Brain microvascular endothelial cell (primary cell): ENCODE measurements at places on chromosomes 16 and 17.

GRCh38 chr16:11396241-11397048 lies 51.2 kb downstream of the RMI2 start:
- DNase-seq: peak; percentile 49

DNA sequence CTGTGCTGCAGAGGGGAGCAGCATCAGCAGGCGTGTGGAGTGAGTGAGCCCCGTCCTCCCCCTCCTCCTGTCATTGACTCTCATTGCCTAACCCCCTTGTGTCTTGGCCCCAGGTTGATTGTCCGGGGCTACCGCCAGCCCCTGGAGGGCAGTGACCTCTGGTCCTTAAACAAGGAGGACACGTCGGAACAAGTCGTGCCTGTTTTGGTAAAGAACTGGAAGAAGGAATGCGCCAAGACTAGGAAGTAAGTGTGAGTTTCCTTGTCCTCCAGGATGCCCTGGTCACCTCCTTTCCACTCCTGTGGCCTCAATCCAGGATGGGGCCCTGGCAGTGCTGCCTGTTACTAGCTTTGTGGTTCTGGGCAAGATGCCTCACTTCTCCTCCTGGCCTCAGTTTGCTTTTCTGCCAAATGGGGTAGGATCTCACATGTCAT lies 87.0 kb downstream of the ABCC1 start:
- no peak for DNase-seq

- no peak for DNase-seq
Observed at GRCh38 chr17:66416207-66416940, 114.0 kb downstream of the PRKCA start.

GRCh38 chr17:66425756-66426396 lies 123.5 kb downstream of the PRKCA start:
- no peak for DNase-seq

DNA sequence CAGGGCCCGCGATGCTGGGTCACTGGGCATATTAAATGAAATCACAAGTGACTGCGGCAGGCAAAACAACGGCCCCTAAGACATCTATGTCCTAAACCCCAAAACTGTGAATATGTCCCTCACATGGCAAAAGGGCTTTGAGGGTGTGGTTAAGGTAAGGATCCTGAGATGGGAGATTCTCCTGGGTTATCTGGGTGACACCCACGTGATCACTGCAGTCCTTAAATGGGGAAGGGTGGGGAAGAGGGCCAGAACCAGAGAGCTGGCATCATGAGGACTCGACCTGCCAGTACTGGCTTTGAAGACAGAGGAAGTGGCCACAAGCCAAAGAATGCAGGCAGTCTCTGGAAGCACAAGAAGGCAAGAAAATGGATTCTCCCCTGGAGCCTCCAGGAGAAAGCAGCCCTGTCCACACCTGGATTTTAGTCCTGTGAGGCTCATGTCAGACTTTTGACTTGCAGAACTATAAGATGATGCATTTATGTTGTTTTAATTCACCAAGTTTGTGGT lies 12.5 kb downstream of the COTL1 start:
- DNase-seq: no peak
